ENCODE measurements at places on chromosomes 6 and 20.

- DNase-seq = peak; percentile 51
These were observed 259.1 kb downstream of the HDGFL1 start for GRCh38 chr6:22828179-22829062.

GRCh38 chr6:43723737-43724295 lies 36.2 kb upstream of the MRPS18A start:
- DNase-seq = no peak

- DNase-seq = no peak
These were observed 158.7 kb upstream of the PRND start for GRCh38 chr20:4563031-4563430.

DNA sequence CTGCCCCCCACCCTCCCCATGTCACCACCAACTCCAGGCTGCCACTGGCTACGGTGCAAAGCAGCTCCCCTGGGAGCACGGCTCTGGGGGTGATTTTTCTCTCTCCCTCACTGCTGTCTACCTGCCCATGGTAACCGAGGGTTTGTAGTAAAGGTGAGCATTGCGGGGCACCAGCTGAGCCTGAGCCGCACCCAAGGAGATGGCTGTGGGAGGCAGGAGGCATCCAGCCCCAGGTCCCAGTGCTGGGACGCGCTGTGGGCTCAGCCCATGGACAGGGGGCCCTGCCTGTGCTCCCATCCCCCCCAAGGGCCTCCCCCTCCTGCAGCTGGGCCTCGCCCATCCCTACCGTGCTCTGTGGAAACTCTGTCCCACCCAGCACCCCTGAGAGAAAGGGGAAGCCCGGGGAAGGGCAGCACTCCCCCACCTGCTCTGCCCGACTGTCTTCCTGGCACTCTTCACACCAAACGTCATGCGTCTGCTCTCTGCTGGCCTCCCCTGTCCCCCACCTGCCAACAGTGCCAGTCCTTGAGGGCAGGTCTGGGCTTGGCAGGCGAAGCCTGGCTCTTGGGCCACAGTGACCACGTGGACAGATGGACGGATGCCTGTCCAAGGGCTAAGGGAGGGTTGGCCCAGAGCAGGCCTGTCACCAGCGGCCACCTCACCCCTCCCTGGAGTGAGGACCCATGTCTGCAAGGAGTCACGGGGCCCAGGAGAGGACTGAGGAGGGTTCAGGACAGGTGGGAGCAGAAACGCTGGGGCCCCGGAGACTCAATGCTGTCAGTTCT lies 3.8 kb upstream of the CHRNA4 start:
- no peak for DNase-seq

GRCh38 chr20:61353261-61354000 lies 101.4 kb downstream of the CDH4 start:
- no peak for DNase-seq

DNA sequence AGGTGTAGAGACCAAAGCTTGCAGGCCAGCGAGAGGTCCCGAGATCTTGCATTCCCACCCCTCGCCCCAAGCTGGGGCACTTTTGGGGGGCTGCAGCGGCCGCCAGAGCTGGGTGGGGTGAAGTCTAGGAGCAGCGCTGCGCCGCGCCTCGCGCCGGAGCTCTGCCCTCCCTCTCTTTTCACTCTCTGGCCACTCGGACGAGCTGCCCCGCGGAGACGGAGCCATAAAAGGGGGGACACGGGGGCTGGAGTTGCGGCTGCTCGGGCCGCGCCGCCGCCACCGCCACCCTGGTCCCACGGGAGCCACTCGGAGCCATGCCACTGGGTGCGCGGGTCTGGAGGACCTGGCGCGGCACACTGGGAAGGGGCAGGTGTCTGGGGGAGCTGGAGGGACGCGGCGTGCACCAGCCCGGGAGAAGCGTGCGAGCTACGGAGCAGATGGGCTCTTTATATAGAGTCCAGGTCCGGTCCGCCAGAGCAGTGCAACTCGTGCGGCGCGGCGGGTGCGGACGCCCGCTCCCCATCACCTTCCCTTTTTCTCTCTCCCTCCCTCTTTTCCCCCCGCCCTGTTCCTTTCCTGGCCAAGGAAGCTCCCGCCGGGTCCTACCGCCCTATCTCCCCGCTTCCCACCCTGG lies 687 bp upstream of the HTR1B start:
- peak; percentile 57 for DNase-seq

GRCh38 chr6:71887006-71887743 lies 825 bp downstream of the RIMS1 start:
- DNase-seq = no peak

GRCh38 chr20:52422574-52423336 lies 231.2 kb upstream of the ZFP64 start:
- no peak for DNase-seq

DNA sequence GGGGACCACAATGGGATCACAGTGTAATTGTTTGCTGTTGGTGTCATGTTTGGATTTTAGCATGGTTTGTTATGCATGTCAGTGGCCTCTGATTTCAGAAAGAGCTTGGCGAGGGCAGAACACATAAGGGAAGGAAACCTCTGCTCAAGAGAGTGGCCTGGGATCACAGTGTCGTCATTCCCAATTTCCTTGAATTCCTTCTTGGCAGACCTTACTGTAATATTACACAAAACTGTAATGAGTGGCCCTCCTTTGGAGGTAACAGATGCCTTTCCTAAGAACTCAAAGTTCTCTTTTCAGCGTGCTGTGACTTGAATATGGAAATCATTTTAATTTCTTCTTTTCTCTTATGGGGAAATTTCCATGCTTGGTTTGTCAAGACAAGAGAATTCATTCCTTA lies 46.9 kb downstream of the JAG1 start:
- no peak for DNase-seq

- DNase-seq = no peak
These were observed 35.3 kb upstream of the EZR start for GRCh38 chr6:158854214-158855101.

DNA sequence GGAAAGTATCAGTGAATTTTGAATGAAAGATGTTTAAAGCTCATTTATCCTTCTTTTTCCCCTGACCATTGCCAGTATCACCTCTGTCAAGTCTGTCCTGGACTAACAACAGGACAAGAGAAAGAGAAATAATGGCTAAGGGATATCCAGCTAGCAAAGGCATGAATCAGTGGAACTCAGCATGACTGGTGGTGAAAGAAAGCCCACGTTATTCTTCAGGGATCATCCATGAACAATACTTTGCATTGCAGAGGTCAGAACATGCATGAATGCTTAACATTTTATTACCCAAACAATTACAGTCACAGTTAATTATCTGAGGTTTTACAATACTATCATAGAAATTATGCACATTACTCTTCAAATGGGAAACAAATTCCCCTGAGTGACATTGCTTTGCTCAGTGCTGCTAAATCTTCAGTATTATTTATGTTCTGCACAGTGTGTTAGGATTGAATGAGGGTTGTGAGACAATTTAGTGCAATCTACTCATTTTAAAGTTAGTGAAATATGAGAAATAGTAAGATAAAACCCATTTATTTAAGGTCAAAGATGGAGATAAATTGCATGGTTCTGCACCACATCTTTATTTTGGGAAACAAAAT lies 350.7 kb downstream of the KHDRBS2 start:
- DNase-seq = no peak

GRCh38 chr20:45269056-45269455 lies 14.7 kb upstream of the SLPI start:
- no peak for DNase-seq

GRCh38 chr6:147000545-147001488 lies 203.4 kb upstream of the STXBP5 start:
- no peak for DNase-seq

DNA sequence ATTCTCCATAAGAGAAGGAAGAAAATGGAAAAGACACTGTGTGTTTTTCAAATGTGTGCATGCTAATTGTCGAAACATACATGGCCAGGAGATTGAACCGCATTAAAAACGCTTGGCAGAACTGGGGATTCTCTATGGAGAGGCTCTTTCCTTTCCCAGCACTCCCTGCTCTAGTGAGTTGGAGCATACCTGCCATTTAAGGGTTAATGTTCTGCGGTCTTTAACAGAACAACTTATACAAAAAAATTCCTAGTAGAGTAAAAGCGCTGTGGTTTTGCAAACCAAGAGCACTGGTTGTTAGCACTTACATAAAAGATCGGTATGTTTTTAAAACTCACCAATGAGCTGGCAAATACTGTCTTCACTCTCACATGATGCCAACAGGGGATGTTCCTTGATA lies 1.5 kb downstream of the TAGAP start:
- DNase-seq = no peak

DNA sequence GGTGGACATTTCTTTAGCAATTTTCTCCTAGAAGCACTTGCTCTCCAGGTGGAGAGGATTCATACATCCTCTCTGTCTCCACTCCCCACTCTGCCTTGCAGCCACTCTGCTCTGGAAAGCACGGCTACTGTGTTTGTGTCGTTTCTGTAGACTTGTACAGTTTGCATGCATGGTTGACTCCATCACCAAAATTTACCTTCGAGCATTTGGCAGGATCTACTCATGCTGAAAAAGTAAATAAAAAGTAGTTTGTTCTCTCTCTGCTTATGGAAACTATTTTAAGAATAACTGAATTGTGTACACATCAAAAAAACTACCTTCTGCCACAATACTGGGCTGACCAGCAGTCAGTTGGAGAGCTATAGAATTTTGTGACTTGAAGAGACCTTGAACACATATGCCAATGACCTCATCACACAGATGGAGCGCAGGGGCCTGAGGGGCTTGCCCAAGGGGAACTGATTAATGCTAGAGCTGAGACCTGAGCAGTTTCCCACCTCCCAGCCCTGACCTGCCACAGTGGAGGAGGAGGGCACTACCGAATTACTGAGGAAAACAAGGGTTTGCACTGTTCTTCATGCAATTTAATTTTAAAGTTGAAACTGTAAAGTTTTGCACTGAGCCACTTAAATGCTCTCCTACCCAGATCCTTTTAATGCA lies 33.7 kb upstream of the FOXQ1 start:
- DNase-seq = no peak

DNA sequence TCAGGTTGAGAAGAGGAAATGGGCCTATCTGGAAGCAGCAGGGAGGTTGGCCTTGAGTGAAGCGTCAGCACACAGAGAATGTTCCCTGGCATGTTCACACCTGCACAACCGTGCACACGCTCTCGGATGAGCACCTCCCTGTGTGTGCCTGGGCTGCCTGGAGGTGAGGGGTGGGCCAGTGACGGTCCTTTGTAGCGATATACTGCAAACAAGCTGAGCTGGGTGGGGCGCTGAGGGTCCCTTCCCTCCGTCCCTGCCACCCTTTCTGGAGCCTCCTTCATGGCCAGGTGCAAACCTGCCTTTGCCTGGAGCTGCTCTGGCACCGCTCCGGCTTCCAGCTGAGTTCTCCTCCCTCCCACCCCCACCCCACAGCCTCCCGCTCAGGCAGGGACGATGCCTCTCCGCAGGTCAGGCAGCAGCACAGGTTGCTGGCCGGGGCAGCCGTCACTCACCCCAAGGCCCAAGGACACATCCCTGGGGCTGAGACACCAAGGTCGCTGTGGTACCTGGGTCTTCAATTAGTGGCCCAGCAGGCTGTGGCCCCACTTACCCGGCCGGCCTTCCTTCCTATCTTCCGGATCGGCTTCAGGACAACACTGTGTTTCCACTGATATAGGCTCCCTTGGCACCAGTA lies 111.6 kb downstream of the ERMARD start:
- DNase-seq = no peak

- DNase-seq = no peak
These were observed 23.7 kb upstream of the ZC3H12D start for GRCh38 chr6:149508485-149508884.

DNA sequence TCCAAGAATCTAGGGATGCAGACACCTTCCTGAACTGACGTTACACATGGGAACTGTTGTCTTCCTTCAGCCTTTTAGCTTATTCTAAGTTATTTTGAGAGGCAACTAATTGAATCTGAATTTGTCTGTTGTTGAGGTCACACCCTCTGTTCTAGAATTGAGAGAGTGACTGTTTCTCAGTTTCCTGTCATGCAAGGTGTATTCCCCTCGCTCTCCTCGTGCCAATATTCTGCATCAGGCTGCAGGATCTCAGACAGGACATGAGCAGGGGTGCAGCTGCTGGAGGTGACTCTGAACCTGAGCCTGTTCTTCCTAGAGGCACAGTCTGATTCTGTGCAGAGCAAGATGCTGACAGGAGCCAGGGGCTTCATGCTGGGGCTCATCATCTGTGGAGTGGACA lies 52.5 kb downstream of the HLA-DPB1 start:
- DNase-seq = no peak

DNA sequence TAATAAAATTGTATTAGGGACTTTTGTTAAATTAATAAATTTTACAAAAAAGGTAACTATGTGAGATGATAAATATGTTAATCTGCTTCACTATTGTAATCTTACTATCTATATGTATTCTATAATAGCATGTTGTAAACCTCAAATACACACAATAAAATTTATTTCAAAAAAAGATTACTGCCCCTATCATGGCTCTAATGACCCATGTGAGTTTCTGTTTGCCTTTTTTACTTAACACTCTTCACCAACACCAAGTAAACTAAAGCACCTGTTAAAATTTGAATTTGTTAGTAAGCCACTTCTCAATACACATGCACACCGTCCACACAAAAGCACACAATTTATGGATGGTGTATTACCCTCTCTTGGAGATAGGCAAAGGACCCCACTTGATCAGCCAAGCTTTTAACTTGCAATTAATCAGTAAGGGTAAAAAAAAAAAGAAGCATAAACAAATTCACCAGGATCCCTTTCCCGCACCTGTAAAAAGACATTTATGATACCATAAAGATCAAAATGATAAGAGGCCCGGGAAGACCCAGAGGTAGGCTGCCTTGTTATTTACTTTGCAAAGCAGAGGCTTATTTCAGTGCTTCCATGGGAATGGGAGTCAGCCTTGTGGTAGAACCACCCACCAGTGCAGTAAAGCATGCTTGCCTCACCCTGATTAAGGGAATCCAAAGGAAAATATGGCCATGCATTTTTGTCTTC lies 28.6 kb upstream of the PKHD1 start:
- no peak for DNase-seq

DNA sequence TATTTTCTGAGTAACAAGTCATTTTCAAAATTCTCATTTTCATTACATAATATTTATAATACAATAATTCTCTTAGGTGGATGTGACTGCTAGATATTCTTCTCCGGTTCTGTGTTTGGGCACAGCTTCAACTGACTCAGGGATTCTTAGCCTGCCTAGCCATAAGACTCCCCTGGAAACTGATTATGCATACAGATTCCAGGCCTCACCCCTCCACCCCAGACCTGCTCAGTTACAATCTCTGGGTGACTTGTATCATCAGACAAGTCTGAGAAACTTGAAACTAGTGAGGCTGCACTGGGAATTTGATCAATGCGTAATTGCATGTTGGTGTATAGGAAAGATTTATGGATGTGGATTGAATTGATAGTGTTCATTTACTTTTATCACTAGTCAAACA lies 25.4 kb downstream of the FLRT3 start:
- no peak for DNase-seq

GRCh38 chr20:8357703-8358102 lies 225.6 kb downstream of the PLCB1 start:
- no peak for DNase-seq

Measured in brain (organoid and tissue), 16 donors.